ENCODE measurements at places on chromosomes 1 and 21.

GRCh38 chr1:160400646-160401486, 502 bp downstream of the VANGL2 start:
- peak; percentile 20 for DNase-seq

GRCh38 chr1:30039354-30040080, 683.9 kb downstream of the MATN1 start:
- no peak for DNase-seq

DNA sequence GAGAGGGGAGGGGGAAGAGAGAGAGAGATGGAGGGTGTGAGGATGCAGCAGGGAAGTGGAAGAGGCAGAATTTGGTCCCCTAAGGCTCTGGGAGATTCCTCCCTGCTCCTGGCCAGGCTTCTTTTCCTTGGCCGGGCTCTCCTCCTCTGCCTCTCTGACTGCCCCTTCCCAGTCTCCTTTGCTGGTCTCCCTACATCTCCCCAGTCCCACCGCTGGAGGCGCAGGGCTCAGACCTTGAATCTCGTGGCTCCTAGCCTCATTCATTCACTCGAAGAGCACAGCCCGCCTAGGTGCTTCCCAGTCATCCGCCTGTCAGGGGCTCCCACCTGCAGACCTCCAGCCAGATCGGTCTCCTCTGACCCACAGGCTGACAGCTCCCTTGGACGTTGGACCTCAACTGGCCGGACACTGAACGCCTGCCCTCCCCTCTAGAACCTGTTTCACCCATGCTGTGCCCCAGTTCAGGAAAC, 76.5 kb downstream of the VWA5B1 start:
- DNase-seq = peak; percentile 39

- DNase-seq = no peak
Observed at GRCh38 chr1:85049735-85050166, 1.5 kb upstream of the MCOLN3 start.

DNA sequence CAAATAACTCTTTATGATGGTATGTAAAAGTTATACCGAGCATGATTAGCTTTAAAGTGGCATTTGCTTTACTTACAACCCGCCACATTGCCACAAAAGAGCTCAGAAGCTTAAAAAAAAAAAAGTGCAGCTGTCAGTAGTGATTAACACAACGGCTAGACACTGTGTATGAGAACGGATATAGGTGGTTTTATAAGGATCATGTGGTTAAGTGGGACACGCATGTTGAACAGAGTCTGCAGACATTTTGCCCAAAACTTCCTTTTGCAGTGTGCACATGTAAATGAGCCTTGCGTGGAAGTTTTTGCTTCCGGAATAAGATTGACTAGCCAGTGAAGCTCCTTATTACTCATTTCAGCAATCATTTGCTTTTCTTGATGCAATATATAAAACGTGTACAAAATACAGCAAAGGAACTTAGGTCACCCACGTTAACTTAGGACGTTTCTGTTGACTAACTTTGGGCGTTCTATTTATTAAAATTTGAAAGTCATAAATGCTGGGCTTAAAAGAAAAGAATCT, 58.7 kb upstream of the RGS1 start:
- peak; percentile 65 for DNase-seq

DNA sequence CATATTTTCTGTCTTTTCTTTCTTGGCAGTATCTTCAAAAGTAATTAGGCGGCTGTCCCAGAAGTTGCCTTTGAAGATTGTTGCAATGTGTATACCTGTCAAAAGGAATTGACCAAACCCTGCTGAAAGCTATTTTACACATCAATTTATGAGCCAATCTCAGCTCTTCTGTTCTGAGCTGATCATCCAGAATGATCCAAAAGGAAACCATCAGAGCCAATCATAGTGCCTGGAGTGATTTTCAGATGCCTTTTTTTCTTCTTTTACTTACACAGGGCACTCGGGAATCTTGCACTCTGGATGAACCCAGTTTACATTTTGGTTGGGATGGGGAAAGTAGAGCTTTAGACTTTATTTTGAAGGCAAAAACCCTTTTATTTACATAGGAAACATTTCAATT, 21.8 kb upstream of the APOBEC4 start:
- no peak for DNase-seq

DNA sequence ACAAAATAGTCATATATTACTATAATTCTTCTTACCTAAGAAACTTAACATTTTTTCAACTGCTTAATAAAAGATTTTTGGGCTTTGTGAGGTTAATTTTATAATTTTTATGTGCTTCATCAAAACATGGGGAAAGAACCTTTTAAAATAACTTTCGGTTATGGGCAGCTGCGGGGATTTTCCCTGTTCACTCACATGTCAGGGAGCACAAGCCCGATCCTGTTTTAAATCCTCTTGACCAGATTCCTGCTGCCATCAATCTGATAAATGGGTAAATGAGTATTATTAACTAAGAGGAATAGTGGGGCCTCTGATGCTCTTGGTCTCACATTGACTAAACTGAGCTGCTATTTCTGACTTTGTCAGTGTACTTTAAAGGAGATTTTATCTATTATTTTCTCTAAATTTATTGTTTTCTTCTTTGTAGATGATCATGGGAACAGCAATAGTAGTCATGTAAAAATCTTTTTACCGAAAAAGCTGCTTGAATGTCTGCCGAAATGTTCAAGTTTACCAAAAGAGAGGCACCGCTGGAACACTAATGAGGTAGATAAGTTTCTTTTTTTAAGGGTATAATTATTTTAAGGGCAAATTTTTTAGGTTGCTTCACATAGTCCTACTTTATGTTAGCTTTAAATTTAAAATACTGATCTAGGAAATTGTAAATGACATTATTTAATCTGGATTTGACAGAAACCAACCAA, 39.6 kb downstream of the CAMTA1 start:
- no peak for DNase-seq

- DNase-seq = peak; percentile 43
Observed at GRCh38 chr1:12435639-12436344, 182.2 kb downstream of the DHRS3 start.

DNA sequence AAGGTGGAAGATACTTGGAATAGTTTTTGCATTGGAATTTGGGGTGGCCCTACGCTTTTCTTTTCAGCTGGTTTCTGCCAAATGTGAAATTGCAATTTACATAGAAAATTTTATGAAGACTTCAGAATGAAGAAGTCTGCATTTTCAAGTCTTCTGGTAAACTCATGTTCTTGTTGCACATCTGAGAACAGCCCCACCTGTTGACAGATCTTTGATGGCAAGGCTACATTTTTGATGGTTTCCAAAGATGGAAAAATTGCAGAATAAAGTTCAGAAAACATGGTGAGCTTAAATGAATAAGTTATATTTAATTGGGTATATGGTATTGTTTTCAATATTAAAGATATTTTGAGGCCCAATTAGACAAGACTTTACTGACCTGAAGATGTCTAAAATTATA, 25.4 kb downstream of the OLFM3 start:
- DNase-seq = no peak

GRCh38 chr21:46667741-46668380, 32.4 kb downstream of the PRMT2 start:
- peak; percentile 45 for DNase-seq

- no peak for DNase-seq
Observed at GRCh38 chr1:192524223-192524622, 51.4 kb upstream of the RGS1 start.

GRCh38 chr1:235326719-235327558, 1.0 kb downstream of the ARID4B start:
- DNase-seq = peak; percentile 27

DNA sequence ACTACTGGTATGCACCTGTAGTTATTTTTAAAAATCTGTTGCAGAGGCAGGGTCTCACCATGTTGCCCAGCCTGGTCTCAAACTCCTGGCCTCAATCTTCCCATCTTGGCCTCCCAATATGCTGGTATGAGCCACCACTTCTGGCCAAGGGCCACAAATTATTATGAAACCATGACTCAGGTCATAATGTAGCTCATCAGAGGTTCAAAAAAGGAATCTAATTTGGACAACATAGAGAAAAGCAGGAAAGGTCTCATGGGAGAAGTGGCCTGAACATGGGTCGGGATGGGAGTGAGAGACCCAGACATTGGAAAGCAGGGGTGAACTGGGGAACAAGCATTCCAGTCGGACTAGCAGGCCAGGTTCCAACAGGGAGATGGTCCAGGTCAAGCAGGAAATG, 45.2 kb upstream of the C1orf198 start:
- DNase-seq = peak; percentile 27

DNA sequence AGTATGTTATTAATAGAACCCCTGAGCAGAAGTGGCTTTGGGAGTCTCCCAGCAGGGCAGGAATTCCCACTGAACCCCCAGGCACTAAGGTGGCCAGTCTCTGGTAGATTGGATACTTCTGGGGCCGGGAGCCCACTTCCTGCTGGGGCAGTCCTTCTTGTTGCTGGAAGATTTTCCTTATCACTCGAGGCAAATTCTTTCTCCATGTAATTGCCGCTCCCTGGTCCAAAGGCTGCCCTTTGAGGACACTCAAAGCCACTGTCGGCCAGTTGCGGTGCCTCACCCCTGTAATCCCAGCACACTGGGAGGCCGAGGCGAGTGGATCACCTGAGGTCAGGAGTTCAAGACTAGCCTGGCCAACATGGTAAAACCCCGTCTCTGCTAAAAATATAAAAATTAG, 22.6 kb upstream of the TNFRSF1B start:
- DNase-seq = no peak

- DNase-seq = no peak
Observed at GRCh38 chr1:56265216-56265615, 314.1 kb downstream of the PLPP3 start.

GRCh38 chr1:211640301-211640630, 35.2 kb downstream of the NEK2 start:
- no peak for DNase-seq

GRCh38 chr1:30327370-30328099, 395.9 kb downstream of the MATN1 start:
- DNase-seq = no peak

DNA sequence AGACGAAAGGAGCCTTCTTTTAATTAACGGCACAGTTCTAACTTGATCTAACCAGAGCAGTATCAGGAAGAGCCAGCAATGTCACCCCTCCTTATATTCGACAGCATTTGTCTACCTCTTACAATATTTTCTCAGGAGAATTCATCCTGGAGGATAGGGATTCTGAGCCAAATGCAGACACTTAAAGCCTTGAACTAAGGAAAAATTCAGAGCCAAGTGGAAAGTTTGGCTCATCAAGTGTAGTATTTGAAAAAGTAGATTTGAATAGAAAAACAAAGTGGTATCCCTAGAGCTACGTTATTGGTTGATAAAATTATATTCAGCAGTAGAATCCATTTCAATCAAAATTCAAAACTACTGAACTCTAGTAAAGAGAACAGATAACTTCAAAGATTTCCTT, 732.0 kb upstream of the ADGRL2 start:
- DNase-seq = no peak

- peak; percentile 84 for DNase-seq
Observed at GRCh38 chr1:201127755-201128455, 921 bp upstream of the ASCL5 start.

DNA sequence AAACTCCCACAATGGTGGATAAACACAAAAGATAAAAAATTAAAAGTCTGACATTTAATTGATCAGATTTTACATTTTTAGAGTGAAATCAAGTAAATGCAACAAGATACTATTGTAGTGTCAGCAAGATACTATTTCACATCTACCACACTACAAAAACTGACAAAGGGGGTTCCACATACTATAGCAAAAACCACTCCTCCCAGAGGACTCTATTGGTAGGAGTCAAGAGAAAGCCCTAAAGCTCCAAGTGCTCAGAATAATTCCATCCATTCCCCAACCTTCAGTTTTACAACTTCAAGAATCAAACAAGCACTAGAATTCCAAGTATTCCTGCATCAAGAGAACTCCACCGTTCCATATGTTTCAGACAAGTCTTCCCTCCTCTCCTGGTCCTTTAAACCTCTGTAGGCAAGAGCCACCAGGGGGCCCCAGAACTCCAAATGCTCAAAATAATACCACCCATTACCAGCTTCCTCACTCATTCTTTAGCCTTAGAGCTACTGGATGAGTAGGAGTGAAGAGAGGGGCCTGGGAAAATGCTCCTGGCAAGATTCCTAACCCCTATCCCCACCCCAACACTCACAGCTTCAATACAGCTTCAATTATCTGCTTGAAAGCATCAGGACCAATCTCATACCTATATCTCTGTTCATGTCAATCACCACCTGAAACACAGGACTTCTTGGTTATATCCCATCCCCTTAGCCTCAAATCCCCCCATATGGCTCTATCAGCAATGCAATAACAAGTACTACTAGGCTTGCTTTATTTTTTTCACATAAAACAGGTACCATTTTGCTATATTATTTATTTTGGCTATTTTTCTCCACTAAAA, 9.9 kb downstream of the TOR1AIP2 start:
- peak; percentile 57 for DNase-seq

- peak; percentile 31 for DNase-seq
Observed at GRCh38 chr1:203448521-203449061, 27.0 kb upstream of the PRELP start.

DNA sequence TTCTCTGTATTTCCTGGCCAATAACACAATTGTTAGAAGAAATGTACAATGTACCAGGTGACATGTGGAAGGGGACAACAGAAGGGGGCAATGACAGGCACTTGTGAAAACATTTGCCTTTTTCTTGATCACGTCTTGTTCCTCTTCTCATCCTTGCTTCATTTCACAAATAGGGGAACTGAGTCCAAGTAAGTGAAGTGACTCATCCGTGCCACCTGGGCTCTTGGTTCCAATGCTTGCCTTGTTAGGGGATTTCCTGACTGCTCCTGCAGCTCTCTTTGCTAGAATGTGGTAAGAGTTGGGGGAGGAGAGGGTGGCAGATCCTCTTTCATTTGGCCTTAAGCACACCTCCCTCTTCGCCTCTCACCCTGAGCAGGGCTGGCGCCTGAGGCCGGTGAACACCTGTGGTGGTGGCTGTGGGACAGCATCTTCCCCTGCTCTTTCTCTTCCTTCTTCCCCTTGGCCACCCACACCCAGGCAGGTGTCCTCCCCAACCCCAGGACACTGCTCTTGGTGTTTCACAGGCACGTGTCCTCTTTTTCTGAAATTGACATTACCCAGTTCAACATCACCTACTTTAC, 2.2 kb upstream of the RHEX start:
- DNase-seq = no peak

- peak; percentile 93 for DNase-seq
Observed at GRCh38 chr1:198443365-198444233, 96.9 kb downstream of the ATP6V1G3 start.

DNA sequence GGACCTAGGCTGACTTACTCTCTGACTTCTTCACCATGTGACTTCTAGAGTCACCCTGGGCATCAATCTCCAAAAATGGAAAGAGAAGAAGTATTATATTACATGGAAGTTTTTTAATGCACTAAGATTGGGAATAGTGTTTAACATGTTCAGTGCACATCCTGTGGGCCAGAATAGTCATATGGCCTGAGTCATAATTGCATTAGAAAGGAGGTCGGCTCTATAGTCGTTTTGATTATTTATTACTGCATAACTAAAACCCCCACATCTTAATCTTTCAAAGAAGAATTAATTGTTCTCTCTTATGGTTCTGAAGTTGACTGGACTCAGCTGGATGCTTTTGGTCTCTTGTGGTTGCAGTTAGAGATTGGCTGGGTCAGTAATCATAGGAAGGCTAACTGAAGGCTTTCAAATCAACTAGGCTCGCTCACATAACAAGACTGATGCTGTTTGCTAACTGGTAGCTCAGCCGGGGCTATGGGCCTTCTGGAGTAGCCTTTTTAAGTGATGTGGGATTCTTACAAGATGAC, 810.6 kb upstream of the ADGRL4 start:
- DNase-seq = peak; percentile 74
